Activated CD8-positive, alpha-beta T cell treated with anti-CD3 and anti-CD28 coated beads, Interleukin-2, amount 10 ng/mL, durations not matched to agents 7 days and 5 days (primary cell): ENCODE measurements at places on chromosomes 16 and 17. TPM values are rescaled to one million over a fixed set of nuclear protein-coding genes. Genes with fewer than 3 reads are reported as not detected.

GRCh38 chr17:58336456-58337209 is 8.0 kb upstream of the TSPOAP1 start:
- peaks cover 4% of the 10 kb centered on the region for H3K27me3 ChIP-seq
- H3K4me1 ChIP-seq, result peaks cover 33% of the 10 kb centered on the region
- peaks cover 59% of the 10 kb centered on the region for H3K36me3 ChIP-seq
- peak overlapping the region; percentile 99 for H3K4me3 ChIP-seq
- peak; percentile 50 for DNase-seq

DNA sequence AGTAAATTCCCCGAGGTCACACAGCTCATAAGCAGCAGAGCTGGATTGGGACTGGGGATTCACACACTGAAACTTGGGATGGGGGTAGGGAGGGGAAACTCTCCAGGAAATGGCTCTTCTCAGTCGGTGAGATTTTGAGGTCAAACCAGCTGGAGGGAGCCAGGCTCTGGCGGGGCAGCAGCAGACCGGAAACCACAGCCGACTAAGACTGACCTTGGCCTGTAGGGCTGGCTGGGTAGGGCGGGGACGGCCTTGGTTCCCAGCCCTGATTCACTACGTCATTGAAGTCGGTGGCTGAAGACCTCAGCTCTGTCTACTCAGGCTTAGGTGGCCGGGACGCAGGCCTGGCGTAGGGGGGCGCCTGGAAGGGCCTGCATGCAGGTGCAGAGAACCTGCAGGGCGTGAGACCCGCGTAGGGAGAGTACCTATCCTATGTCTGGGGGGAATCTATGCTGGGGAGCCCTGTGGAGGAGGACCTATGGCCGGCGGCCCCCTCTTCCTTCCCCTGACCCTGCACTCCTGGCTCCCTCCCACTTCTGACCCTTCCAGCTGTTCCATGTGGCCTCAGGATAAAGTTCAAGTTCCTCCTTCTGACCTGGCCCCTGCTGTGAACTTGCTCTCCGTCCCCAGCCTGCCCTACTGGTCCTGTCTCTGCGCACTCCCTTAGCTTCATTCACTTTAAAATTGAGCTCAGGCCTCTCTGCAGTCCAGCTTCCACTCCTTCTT is 11.9 kb upstream of the SLC4A1 start:
- H3K36me3 ChIP-seq, result no peaks in the 10 kb centered on the region
- peak; percentile 48 for DNase-seq
- H3K27ac ChIP-seq, result no peak overlapping the region
- H3K4me1 ChIP-seq, result peaks cover 16% of the 10 kb centered on the region

DNA sequence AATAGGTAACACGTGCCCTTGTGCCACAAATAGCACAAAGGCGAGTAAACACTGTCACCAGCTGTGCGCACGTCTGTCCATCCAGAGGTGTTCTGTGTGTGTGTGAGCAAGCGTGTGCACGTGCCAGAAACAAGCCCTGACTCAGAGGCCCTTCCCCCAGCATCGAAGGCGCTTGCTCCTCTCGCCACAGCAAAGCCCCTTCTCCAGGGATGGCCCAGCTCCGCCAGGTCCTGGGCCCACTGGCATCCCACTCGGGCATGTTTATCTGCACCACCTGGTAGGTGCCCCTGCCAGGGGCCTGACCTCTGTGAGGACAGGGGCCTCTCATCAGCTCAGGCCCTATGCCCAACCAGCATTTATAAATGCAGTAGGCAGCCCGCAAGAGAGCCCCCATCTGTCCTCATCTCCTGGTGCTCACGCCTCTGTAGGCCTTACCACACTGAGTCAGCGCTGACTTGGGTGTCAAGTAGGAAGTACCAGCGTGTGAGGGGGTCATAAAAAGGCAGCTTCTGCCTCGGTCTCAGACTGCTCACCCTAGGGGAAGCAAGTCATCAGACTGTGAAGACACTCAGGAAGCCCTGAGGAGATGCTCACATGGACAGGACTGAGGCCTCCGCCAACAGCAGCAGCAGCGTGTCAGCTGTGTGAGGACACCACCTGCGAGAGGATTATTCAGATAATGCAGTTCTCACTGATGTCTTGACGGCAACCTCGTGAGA is 10.8 kb downstream of the TMEM235 start:
- no peak overlapping the region for H3K27ac ChIP-seq
- H3K4me3 ChIP-seq, result no peak overlapping the region
- peaks cover 8% of the 10 kb centered on the region for H3K27me3 ChIP-seq
- DNase-seq, result no peak

DNA sequence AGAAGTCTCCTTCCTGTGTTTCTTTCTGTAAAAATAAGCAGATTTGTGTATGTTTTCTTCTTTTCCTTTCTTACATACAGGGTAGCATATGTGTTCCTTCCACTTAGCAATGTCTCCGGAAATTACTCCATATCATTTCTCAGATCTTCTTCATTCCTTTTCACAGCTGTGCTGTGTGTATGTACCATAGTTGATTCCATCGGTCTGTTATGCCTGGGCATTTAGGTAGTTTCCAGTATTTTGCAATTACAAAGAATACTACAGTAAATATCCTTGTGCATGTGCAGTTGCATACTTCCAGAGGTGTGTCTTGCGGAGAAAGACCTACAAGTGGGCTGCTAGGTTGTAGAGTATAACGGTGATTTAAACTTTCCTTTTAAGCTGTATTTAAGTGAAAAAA is 69.8 kb downstream of the CLEC16A start:
- H3K4me3 ChIP-seq, result no peak overlapping the region
- H3K36me3 ChIP-seq, result peaks cover 53% of the 10 kb centered on the region
- H3K27me3 ChIP-seq, result no peaks in the 10 kb centered on the region
- peaks cover 13% of the 10 kb centered on the region for H3K4me1 ChIP-seq
- no peak for DNase-seq

Gene MIEF2
- total RNA-seq, result 9.0 TPM
